ENCODE measurements at places on chromosomes 3 and 15. TPM values are rescaled to one million over a fixed set of nuclear protein-coding genes. Genes with fewer than 3 reads are reported as not detected.

Gene PDZRN3
- polyA plus RNA-seq: not detected

Gene XCR1
- polyA plus RNA-seq: not detected

- no peak overlapping the region for H3K4me3 ChIP-seq
- H3K4me1 ChIP-seq: no peaks in the 10 kb centered on the region
- no peak for DNase-seq
- no peaks in the 10 kb centered on the region for H3K36me3 ChIP-seq
These were observed 324.7 kb upstream of the RARB start for GRCh38 chr3:25103391-25103790.

DNA sequence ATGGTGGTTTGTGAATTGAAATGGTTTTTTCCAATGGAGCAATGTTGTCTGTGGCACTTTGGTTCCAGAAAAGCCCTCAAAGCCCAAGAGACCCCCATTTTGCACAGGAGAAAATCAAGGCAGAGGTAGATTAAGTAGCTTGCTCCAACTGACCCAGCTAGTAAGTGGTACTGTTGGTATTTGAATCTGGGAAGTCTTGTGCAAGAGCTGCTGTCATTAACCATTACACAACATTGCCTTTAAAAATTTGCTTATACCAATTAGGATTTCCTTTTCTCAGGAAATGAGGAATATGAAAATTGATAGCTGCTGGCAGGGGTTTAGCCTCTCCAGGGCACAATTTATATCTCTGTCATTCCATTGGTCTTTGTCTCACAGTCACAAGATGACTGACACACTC, 102.4 kb upstream of the UBE3A start:
- H3K36me3 ChIP-seq: no peaks in the 10 kb centered on the region
- no peak overlapping the region for H3K27ac ChIP-seq
- no peaks in the 10 kb centered on the region for H3K27me3 ChIP-seq
- H3K4me1 ChIP-seq: no peaks in the 10 kb centered on the region

DNA sequence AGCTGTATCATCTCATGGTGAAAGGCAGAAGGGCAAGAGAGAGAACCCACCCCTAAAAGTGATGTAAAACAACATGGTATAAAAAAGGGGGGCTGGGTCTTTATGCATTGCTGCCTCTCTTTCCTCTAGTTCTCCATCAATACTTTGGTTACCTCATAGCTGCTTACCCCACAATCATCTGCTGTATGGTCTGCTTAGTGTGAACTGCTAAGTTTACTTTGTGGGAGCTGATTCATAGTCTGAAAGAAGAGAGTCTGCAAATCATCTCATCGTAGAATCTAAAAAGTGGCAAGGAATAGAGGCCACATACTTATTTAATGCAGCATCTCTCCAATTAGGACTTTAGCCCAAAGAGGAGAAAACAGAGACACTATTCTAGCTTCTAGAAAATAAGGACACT, 546.8 kb downstream of the GBE1 start:
- no peaks in the 10 kb centered on the region for H3K27me3 ChIP-seq
- H3K36me3 ChIP-seq: no peaks in the 10 kb centered on the region
- no peak for DNase-seq
- no peaks in the 10 kb centered on the region for H3K4me1 ChIP-seq
- H3K27ac ChIP-seq: no peak overlapping the region

- DNase-seq: no peak
- no peak overlapping the region for H3K4me3 ChIP-seq
- no peaks in the 10 kb centered on the region for H3K4me1 ChIP-seq
- H3K36me3 ChIP-seq: no peaks in the 10 kb centered on the region
These were observed 9.2 kb upstream of the EIF2B5 start for GRCh38 chr3:184126006-184126405.

DNA sequence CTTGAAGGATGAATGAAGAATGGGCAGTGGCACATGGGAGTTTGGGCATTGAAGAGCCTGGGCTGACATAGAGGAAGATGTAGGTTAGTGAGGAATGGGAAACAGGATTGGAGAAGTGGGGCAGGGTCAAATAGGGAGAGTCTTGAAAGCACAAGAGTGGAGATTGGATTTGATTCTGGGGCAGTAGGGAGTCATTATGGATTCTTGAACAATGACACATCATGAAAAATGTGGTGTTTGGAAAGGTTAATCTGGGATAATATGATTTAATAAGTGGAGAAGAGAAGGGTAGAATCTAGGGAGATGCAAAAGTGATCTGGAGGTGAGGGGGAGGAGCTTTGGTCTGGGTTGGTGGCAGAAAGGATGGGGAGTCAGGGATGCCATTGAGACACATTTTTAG, 45.4 kb upstream of the ROPN1 start:
- DNase-seq: no peak
- no peak overlapping the region for H3K27ac ChIP-seq
- H3K36me3 ChIP-seq: no peaks in the 10 kb centered on the region
- H3K4me1 ChIP-seq: peaks cover 5% of the 10 kb centered on the region

DNA sequence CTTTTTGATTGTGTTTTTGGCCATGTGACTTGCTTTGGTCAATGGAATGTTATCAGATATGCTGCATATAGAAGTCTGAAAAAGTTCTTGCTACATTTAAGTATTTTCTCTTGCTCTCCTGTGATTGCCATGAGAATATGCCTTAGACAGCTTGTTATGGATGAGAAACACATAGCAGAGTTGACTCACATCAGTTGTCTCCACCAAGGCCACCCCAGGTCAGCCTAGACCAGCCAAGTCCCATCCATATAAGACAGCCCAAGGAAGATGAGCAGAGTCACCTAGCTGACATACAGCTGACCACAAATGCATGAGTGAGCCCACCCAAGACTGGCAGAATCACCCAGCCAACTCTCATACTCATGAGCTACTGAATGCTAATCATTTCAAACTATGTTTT, 153.0 kb downstream of the THRB start:
- DNase-seq: no peak
- no peaks in the 10 kb centered on the region for H3K27me3 ChIP-seq
- no peak overlapping the region for H3K4me3 ChIP-seq
- H3K36me3 ChIP-seq: no peaks in the 10 kb centered on the region
- H3K4me1 ChIP-seq: no peaks in the 10 kb centered on the region

DNA sequence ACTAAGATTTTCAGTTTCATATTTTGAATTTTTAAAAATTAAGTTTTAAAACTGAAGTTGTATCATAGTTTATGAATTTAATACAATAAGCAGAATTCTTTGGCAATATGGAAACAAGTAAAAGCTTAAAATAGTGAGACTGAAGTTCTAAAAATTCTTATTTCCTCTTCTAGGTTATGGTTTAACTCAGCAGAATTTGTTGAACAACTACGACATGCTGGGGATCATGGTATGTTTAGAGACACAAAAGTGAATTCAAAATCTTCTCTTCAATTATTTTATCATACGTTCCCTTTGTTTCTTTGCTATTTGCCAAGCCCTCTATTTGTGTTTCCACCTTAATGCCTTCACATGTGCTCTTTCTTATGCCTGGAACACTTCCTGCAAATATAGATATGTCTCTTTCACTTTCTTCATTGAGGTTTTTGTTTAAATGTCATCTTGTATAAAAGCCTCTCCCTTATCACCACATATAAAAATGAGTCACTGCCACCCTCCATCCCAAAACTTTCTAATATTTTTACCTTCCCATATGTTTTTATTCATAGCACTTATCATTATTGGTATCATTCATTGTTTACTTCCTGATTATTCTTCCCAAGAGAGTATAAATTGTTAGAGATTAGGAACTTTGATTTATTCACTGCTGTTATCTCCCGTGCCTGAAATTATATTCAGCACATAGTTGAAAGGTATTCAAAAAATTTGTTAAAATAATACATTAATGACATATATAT, 6.4 kb downstream of the SUCNR1 start:
- H3K27ac ChIP-seq: no peak overlapping the region
- H3K4me1 ChIP-seq: no peaks in the 10 kb centered on the region
- H3K27me3 ChIP-seq: peaks cover 6% of the 10 kb centered on the region
- H3K4me3 ChIP-seq: no peak overlapping the region
- no peak for DNase-seq

DNA sequence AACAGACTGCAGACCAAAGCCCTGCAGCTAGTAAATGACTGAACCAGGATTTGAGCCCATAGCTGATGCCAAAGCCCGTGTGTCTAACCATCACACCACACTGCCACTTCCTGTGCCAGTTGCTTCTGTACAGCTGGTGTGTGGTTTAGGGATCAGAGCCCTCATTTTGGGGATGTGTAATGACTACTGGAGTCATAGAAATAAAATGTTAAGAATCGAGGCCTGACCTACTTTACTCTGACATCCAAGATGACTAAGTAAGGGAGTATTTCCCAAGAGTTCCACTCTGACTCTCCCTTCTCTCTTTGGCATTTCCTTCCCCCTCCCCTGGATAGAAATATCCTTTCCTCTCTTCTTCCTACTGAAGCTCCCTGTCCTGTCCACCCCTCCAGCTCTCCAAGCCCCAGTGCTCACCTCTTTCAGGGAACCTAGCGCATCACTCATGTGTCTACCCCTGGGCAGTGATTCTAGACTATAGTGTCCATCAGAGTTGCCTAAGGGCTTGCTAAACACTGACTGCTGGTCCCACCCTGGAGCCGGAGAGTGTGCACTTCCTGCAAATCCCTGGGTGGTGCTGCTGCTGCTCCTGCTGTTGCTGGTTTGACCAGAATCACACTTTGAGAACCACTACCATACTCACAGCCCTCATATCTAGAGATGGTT, 53.8 kb downstream of the MGLL start:
- no peaks in the 10 kb centered on the region for H3K27me3 ChIP-seq
- DNase-seq: no peak
- no peak overlapping the region for H3K27ac ChIP-seq
- H3K4me3 ChIP-seq: no peak overlapping the region
- H3K4me1 ChIP-seq: no peaks in the 10 kb centered on the region

DNA sequence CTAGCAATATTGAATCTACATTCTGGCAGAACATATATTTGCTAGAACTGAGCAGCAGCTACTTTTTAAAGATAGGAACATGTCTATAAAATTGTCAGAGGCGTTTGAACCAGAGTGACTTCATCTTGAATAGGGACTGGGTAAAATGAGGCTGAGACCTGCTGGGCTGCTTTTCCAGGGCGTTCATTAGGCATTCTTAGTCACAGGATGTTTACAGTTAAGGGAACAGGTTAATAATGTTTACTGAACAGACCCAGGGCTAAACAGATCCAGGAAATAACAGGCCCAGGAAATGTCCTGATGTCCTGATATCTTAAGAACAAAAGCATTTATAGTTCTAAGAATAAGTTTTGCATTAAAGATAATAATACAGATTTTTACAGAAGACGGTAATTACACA, 34.5 kb upstream of the B3GALNT1 start:
- no peaks in the 10 kb centered on the region for H3K27me3 ChIP-seq
- no peaks in the 10 kb centered on the region for H3K36me3 ChIP-seq
- no peak for DNase-seq
- H3K4me1 ChIP-seq: no peaks in the 10 kb centered on the region
- no peak overlapping the region for H3K27ac ChIP-seq
- no peak overlapping the region for H3K4me3 ChIP-seq
